ENCODE measurements at places on chromosomes 2 and 18. TPM values are rescaled to one million over a fixed set of nuclear protein-coding genes. Genes with fewer than 3 reads are reported as not detected.

The DSC3 gene
- under 0.01 TPM for total RNA-seq

The DYNAP gene
- total RNA-seq: not detected

The CD8B2 gene
- total RNA-seq: not detected

The ERBB4 gene
- not detected for total RNA-seq

The GRP gene
- not detected for total RNA-seq

The SLC4A5 gene
- not detected for total RNA-seq

The CTNNA2 gene
- total RNA-seq: not detected

The DCDC2C gene
- not detected for total RNA-seq

All from IMR-90 (cell line).